ENCODE measurements at places on chromosomes 5 and 9.

DNA sequence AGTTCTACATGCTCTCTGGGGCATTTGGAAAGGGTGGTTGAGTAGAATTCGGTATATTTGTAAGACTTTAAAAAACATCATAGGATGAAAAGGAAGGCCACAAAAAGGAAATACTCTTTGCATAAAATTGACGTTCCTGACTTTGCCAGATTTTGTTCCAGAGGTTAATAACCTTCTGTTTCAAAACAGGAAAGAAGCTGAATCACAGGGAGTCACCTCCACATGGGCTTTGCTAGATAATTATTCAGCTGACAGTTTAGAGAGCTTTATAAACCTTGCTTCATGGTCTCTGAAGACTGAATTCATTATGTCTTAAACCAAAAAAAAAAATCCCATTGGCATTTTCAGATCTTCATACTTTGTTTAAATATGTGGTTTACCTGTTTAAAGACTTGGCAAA, 203.7 kb downstream of the SEMA6A start:
- DNase-seq = no peak

DNA sequence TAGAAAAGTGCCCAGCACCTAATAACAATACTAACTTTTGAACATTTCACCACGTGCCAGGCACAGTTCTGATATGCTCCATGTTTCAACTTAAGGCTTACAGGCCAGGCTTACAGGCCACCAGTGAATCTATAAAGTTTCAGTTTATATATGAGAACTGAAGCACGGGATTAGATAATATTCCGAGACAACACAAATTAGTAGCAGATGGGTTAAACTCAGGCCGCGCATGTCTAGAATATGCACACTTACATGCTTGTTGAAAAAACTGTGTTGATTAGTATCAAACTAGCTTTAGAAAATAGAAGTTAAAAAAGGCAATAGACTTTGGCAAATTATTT, 587.9 kb downstream of the MTRR start:
- DNase-seq = no peak

- no peak for DNase-seq
Observed at GRCh38 chr9:98516897-98517503, 191.7 kb downstream of the GABBR2 start.

DNA sequence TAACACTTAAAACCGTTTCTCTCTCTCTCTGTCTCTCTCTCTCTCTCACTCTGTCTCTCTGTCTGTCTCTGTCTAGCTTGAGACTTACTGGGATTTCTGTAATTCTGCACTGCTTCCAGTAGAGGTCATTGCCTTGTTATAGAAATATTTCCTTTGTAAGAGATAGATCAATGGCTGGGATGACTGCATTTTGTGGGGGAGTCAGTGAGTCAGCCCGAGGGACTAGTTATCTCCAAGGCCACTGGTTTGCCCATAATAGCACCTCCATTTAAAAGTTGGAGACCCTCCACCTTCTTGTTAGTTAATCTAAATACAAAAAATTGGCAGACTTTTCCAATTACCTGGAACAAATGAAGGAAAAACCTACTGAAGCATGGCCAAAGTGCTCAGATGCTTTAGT, 547.2 kb downstream of the LRRC70 start:
- no peak for DNase-seq

- DNase-seq = no peak
Observed at GRCh38 chr5:145568581-145568980, 266.6 kb downstream of the PRELID2 start.
